ENCODE measurements at places on chromosomes 4 and X. TPM values are rescaled to one million over a fixed set of nuclear protein-coding genes. Genes with fewer than 3 reads are reported as not detected.

CT45A2 gene
- not detected for polyA plus RNA-seq

SSX2B gene
- polyA plus RNA-seq = not detected

TASL gene
- polyA plus RNA-seq = 0.46 TPM

NMU gene
- polyA plus RNA-seq = 13.5 TPM

TXK gene
- polyA plus RNA-seq = 1.4 TPM

TSPAN7 gene
- 54.3 TPM for polyA plus RNA-seq

GAGE12F gene
- polyA plus RNA-seq = not detected

CLDN22 gene
- polyA plus RNA-seq = 0.66 TPM

RNF175 gene
- polyA plus RNA-seq = 9.8 TPM

Data from left renal pelvis (tissue), 4 donors.